ENCODE measurements at places on chromosomes 16 and 17. TPM values are rescaled to one million over a fixed set of nuclear protein-coding genes. Genes with fewer than 3 reads are reported as not detected.

The TEKT1 gene
- not detected for total RNA-seq

The SLC5A2 gene
- not detected for total RNA-seq

The DYNLRB2 gene
- total RNA-seq: 0.36 TPM

The CYGB gene
- 0.11 TPM for total RNA-seq

The NECAB2 gene
- not detected for total RNA-seq

The FKBP10 gene
- 0.36 TPM for total RNA-seq

The ATAD5 gene
- 29.0 TPM for total RNA-seq

The NKD1 gene
- total RNA-seq: 1.1 TPM

The GRAP gene
- total RNA-seq: 24.7 TPM

The AGRP gene
- not detected for total RNA-seq

The CSH1 gene
- not detected for total RNA-seq

The BRCA1 gene
- total RNA-seq: 76.3 TPM

The KRTAP16-1 gene
- total RNA-seq: not detected

The SLC6A2 gene
- not detected for total RNA-seq

The SRRM2 gene
- 595 TPM for total RNA-seq

The MLYCD gene
- 5.8 TPM for total RNA-seq
